ENCODE measurements at places on chromosomes 5 and 9. TPM values are rescaled to one million over a fixed set of nuclear protein-coding genes. Genes with fewer than 3 reads are reported as not detected.

- H3K27ac ChIP-seq = no peak overlapping the region
- H3K4me1 ChIP-seq = no peaks in the 10 kb centered on the region
- no peaks in the 10 kb centered on the region for H3K27me3 ChIP-seq
- H3K4me3 ChIP-seq = no peak overlapping the region
- DNase-seq = no peak
- no peaks in the 10 kb centered on the region for H3K36me3 ChIP-seq
Observed at GRCh38 chr5:130290219-130290618, 386.0 kb downstream of the CHSY3 start.

DNA sequence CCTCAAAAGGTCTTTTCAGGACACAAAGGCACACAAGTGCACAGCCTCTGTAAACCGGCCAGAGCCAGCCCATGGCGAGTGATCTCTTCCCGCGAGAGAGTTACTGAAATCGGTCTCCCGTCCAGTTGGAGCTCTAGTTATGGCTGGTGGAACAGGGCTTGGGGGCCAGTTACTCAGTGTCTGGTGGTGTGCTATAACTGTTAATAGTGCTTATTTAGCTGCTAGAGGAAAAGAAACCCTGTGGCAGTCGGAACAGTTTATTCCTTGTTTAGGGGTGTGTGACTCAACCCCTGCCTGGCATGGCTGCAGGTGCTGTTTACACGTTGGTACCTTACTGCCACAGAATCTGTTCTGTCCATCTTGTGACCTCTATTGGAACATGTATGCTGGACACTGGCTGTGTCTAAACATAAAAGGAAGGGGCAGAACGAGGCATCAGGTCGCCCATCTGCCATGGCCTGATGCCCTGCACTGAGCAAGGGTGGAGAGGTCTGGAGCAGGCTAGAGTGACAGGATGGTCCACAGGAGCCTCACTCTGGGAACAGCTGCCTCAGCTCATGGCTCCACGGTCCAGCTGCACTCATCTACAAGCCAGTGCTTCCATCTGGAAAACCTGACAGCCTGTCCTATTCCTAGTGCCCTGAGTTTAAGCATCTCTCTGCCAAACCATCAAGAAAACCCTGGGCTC lies 49.6 kb upstream of the SIMC1 start:
- no peak overlapping the region for H3K27ac ChIP-seq
- H3K4me1 ChIP-seq = no peaks in the 10 kb centered on the region
- H3K4me3 ChIP-seq = no peak overlapping the region
- DNase-seq = no peak
- no peaks in the 10 kb centered on the region for H3K36me3 ChIP-seq
- no peaks in the 10 kb centered on the region for H3K27me3 ChIP-seq

Gene ZNF474
- total RNA-seq = not detected

Gene CEMIP2
- total RNA-seq = 112 TPM

Gene TRIM7
- not detected for total RNA-seq

DNA sequence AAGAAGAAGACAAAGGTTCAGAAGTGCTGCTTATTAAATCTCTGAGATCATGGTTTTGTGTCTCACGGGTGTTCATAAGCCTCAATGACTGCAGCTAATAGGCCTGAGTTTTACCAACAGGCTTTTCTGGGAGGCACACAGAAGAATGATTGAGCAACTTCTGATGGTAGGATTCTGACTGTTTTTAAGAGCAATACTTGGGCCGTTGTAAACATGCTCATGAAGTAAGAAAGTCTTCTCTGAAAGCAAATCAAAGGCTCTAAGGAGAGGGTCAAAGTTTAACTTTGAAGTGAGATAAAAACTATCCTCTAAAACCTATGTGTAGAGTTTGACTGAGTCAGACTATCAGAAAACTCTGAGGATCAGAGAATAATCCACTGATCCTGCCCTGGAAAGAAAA lies 390.9 kb upstream of the DAB2 start:
- H3K27ac ChIP-seq = no peak overlapping the region
- H3K27me3 ChIP-seq = peaks cover 4% of the 10 kb centered on the region
- no peak overlapping the region for H3K4me3 ChIP-seq
- H3K4me1 ChIP-seq = no peaks in the 10 kb centered on the region

All from endothelial cell (in vitro differentiated cells).